ENCODE measurements at places on chromosomes 5 and 9.
A peak's percentile ranks its signal among the peaks of the same experiment; 100 is the strongest.

GRCh38 chr5:151708126-151708525, 21.4 kb upstream of the SPARC start:
- DNase-seq = no peak

DNA sequence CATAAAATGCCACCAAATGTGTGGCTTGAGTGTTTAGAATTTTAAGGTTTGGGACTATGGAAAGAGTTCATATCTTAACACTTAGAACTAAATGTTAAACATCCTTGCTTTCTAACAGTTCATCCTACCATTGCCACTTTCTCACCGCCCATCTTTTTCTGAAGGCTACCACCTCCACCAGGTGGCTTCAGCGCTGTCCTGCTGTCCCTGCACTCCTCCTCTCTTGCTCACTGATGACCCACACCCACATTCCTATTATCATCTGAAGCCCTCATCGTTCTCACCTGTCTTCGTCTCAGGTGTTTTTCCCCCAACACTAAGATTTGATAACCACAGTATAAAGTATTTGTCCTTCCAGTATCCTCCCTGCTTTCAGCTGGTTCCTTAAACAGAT, 7.4 kb downstream of the MEGF10 start:
- DNase-seq = no peak

DNA sequence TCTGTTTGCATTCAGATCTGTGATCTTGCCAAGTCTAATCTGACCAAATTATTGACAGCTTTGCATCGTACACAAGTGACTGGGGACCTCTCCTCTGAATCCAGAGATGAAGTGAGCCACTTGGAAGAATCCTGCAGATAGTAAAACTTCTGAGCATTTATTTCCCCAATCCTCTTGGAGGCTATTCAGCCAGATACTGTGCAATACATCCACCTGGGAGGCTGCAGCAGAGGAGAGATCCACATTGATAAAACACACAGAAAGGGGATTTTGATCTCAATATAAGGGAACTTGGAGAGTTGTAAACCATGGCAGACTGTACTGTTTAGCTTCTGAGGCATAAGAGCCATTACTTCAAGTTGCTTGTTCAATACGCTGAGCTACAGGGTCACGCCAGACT, 654.6 kb downstream of the MTRR start:
- DNase-seq = no peak

DNA sequence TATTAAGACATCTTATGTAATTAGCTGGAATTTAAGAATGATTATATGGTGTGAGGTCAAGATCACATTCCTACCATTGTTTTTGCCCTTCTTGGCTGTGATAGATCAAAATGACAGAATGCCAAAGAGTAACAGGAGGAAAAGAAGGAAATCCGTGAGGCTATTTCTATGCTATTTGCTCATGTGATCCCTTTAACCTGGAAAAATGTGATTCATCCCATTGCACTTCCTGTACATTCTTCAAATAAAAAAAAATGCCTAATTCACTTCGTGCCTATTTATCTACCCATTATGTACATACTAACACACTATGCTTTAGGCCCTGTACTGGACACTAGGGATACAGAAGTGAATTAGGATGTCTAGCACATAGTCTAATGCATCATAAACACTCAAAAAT, 154.1 kb upstream of the PAPPA start:
- no peak for DNase-seq

GRCh38 chr5:27706832-27707231, 668.4 kb upstream of the CDH9 start:
- no peak for DNase-seq

DNA sequence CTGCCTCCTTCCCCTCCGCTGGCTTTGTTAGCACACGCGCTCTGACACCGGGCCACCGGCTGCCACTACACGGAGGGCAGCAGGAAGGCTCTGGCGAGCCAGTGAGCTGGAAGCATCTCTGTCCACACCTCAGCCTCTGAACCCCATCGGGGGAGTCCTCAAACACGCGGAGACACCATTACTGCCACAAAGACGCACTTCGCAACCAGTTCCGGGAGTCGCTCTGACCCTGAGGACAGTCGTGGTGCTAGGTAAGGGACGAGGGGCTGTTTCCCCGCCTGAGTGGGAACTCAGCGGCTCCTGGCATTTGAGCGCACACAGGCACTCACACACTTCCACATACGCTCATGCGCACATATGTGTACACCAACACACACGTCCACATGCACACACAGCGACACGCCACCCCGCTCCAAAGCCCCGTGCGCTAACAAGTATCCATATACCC, 160.0 kb downstream of the C9orf152 start:
- DNase-seq = peak; percentile 5

DNA sequence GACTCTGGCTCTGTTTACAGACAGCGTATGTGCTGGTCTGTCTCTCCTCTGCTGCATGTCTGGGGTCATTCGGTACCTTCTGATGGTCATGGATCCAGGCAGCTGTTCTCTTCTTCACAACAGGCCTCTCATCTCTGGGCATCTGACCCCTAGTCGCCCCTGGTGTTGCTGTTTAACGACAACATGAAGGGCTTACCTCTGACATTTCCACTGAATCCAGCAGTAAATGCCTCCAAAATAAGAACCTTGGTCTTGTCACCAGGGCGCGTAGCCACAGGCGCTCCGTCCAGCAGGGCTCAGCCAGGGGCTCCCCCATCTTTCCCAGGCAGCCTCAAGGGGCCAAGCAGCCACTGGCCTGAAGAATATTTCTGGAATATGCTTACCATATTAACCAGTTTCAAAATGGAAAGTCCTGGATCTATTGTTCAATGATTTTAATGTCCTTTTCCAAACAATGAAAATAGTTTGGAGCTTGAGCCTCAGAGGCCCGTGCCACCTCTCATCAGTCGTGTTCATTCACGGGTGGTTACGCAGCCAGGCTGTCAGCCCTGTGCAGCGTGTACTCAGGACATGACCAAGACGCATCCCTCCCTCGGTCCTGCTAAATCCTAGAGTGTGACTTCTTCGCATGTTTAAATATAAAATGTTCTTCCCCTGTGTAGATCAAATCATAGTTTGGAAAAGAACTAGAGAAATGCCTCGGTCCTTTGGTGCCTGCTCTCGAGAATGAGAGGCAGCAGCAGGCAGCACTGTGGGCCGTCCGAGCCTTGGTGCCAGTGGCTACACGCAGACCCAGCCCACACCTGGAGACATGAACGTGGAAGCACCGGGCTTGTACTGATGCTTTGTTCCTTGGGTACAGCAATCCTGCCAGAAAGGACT, 30.1 kb upstream of the LRRC14B start:
- no peak for DNase-seq

DNA sequence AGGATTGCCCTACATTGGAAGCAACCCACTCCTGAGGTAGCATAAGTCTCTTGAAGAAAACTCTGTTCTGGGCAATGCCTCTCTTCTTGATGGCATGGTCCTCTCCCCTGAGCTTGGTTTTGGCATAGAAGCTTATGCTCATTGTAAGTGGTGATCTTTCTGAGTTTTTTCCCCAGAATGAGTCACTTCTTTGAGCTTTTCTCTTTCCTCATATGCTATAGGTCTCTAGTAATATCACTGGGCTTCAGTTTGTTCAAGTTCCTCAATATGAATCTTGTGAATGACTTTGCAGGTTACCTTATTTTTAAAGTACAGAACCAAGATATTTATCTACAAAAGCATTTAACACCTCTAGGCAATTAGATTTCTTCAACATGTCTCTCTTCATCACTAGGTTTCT, 76.5 kb upstream of the ATG10 start:
- DNase-seq = no peak

GRCh38 chr5:129387944-129388343, 72.2 kb upstream of the ADAMTS19 start:
- DNase-seq = no peak

- DNase-seq = no peak
These were observed 2.8 kb downstream of the OBP2B start for GRCh38 chr9:133205996-133206931.

DNA sequence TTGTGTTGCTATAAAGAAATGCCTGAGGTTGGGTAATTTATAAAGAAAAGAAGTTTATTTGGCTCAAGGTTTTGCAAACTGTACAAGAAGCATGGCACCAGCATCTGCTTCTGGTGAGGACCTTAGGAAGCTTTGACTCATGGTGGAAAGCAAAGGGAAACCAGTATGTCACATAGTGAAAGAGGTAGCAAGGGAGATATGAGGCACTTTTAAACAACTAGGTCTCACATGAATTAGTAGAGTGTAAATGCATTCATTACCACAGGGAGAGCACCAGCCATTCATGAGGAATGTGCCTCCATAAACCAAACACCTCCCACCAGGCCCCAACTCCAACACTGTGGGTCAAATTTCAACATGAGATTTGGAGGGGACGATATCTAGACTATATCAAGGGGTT, 40.8 kb downstream of the OR2Y1 start:
- DNase-seq = no peak

- DNase-seq = no peak
These were observed 10.8 kb downstream of the SLC9A3 start for GRCh38 chr5:513216-514100.

DNA sequence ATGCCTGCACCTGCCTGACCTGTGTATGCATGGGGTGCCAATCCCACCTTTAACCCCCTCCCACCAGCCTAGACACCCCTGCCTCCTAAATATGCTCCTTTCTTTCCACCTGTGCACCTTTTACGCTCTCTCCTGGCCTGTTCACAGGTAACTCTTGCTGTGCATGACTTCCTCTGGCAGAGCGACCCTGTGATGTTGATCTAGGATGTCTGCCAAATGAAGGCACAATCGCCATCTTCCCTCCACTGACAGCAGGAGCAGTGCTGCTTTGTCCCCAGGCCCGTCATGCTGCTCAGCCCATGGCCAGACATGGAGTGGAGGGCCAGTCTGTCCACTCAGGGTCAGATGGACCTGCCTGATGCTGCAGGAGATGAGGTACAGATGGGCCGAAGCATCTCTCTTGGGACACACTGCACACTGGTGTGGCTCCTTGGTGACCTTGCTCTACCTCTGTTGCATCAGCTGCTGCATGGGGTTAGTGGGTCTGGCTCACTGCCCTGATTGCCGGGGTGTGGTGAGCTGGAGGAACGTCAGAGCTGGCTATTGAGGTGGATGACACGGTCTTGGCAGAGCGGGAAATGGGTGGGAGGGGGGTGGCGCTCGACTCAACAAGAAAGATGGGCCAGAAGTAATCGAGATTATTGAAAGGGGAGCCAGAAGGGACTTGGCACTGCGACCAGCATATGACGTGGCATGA, 101.7 kb upstream of the PITX1 start:
- no peak for DNase-seq

GRCh38 chr5:132451387-132451786, 39.2 kb downstream of the IRF1 start:
- no peak for DNase-seq

DNA sequence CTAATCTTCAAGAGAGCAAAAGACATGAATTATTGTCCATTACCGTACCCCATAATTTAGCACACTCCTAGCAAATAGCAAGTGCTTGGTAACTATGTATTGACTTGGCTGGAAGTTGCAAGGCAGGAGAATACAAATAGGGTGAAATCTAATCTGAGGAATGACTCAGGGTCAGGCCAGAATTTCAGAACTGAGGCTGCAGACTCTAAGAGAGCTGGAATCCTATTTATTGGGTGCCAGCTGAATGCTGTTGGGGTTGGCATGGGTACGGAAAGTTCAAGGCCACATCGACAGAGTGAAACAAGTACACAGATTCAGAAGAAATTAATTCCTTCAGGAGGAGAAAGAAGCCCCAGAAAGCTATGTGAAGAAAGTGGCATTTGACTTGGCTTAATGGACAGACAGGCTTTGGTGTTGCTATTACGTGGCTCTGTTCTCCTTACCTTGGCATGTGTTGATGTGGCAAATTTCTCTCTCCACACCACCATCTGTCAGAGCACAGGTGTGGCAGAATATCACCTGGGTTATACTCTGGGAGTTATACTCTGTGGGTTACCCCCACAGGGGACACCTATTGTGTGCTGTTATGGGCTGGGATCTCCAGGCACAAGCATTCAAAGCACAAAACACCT, 20.9 kb upstream of the ASTN2 start:
- DNase-seq = no peak

DNA sequence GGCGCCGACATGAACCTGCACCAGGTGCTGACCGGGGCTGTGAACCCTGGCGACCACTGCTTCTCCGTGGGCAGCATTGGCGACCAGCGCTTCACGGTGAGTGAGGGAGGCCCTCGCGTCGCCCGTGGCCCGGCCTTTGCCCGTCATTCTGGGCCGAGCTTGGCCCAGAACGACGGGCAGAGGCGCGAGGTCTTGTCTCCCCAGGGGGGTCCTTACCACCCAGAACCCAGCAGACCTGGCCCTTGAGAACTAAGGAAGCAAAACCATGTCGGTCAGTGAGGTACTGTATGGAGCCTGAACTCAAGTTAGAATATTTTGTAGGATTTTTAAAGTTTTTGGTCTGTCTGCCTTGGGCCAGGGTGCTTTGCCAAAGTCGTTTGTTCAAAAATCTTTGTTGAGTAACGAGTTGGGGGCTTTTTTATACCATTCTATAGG, 691 bp downstream of the DMXL1 start:
- DNase-seq = no peak

- no peak for DNase-seq
These were observed 535.8 kb downstream of the EBF1 start for GRCh38 chr5:158563760-158564390.

- DNase-seq = no peak
These were observed 19.1 kb downstream of the TNFSF8 start for GRCh38 chr9:114911167-114911821.

- no peak for DNase-seq
These were observed 200.5 kb downstream of the ARHGEF28 start for GRCh38 chr5:73826301-73827105.

- no peak for DNase-seq
These were observed 87.1 kb downstream of the STARD4 start for GRCh38 chr5:111425205-111425604.

GRCh38 chr9:131788851-131789250, 49.0 kb upstream of the RAPGEF1 start:
- no peak for DNase-seq

DNA sequence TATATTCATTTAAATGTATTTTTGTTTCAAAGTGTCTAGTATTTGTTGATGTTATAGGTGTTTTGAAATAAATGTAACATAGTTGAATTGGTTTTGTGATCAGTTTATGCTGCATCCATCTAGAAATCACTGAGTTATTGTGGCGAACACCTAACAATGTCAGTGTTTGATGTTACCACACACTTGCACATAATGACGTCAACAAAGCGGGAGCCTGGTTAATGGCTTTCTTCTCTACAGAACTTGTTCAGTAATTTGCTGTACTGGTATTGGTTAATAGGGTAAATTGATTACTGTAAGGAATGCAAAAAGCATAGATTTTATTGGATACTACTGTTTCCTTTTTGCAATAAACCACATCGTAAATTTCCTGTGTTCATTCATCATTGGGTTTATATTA, 133.0 kb downstream of the ATG10 start:
- no peak for DNase-seq

DNA sequence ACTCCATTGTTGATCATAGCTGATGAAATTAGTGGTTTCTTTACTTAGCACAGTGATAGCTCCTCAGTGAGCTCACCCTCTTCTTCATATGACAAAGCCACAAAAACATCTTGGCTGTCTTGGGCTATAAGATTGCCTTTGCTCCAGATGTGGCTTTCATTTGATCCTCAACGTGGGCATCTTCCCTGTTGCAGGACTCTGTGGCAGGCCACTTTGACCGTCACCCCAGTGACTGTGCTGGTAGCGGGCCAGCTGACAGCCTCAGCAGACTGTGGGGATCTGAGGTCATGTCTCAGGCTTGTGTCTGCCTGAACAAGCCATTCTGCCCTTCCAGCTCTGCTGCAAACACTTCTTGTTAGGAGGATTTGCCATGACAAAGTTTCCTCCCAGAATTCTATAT, 422.2 kb downstream of the NR2F1-AS1 start:
- DNase-seq = no peak
